ENCODE measurements at places on chromosomes 13 and 19. TPM values are rescaled to one million over a fixed set of nuclear protein-coding genes. Genes with fewer than 3 reads are reported as not detected.

GRCh38 chr19:27759896-27760295 is 1453.1 kb downstream of the UQCRFS1 start:
- no peak for DNase-seq

GRCh38 chr19:2339644-2340310 is 11.3 kb downstream of the SPPL2B start:
- DNase-seq = no peak

- no peak for DNase-seq
These were observed 63.0 kb downstream of the RFX2 start for GRCh38 chr19:6047256-6047655.

Gene NAPSA
- 0.70 TPM for total RNA-seq
